ENCODE measurements at places on chromosomes 11 and 22. TPM values are rescaled to one million over a fixed set of nuclear protein-coding genes. Genes with fewer than 3 reads are reported as not detected.

Gene MS4A2
- total RNA-seq = under 0.01 TPM

Gene UBE2L6
- total RNA-seq = 57.9 TPM

Gene ACCSL
- not detected for total RNA-seq

Gene MS4A1
- total RNA-seq = under 0.01 TPM

Gene MUC5AC
- total RNA-seq = not detected

Gene REXO2
- total RNA-seq = 32.2 TPM

Gene ZP1
- total RNA-seq = not detected

Gene SPI1
- total RNA-seq = 1.2 TPM

Gene OMP
- not detected for total RNA-seq

Gene GRM5
- 149 TPM for total RNA-seq

Gene EFCAB6
- 9.4 TPM for total RNA-seq

Gene TNNI2
- not detected for total RNA-seq

Gene LRRN4CL
- 0.82 TPM for total RNA-seq

Gene SEC14L6
- total RNA-seq = 0.82 TPM

Gene OSBP
- total RNA-seq = 33.8 TPM

Gene CD82
- total RNA-seq = 6.5 TPM

Gene LMO1
- 2.0 TPM for total RNA-seq

Gene SPON1
- total RNA-seq = 33.4 TPM

Gene ROBO3
- total RNA-seq = 10.2 TPM

Gene PNPLA5
- total RNA-seq = under 0.01 TPM

Gene KIF18A
- total RNA-seq = 4.9 TPM

Gene PKNOX2
- total RNA-seq = 4.9 TPM

Gene EMSY
- total RNA-seq = 28.9 TPM

Gene NEFH
- total RNA-seq = 0.41 TPM

Gene FREY1
- total RNA-seq = 1.2 TPM

Gene PPARA
- total RNA-seq = 4.9 TPM

Gene MRPL40
- total RNA-seq = 18.8 TPM

Gene KRTAP5-7
- total RNA-seq = under 0.01 TPM

Gene SMIM35
- not detected for total RNA-seq

Gene HEPHL1
- not detected for total RNA-seq

Gene FBLN1
- 25.7 TPM for total RNA-seq

Gene PVALB
- not detected for total RNA-seq

Gene APOBEC3F
- 0.82 TPM for total RNA-seq

Gene CCS
- 19.2 TPM for total RNA-seq

Gene SHANK3
- 4.1 TPM for total RNA-seq

Gene ADM2
- total RNA-seq = not detected

Gene RFPL2
- 1.2 TPM for total RNA-seq

Gene MLC1
- 17.9 TPM for total RNA-seq

Gene RNF215
- 22.4 TPM for total RNA-seq

Gene RTL10
- total RNA-seq = 13.0 TPM

Gene SYT13
- 191 TPM for total RNA-seq

Gene SMTNL1
- not detected for total RNA-seq

Gene VSIG10L2
- not detected for total RNA-seq

Gene SF3A1
- 13.9 TPM for total RNA-seq

Gene MFRP
- total RNA-seq = not detected

Gene CCDC83
- total RNA-seq = not detected

Gene DEUP1
- 0.82 TPM for total RNA-seq

Gene OR6A2
- 0.41 TPM for total RNA-seq

Data from frontal cortex (tissue), 4 donors.